Caki2 (cell line): ENCODE measurements at places on chromosomes 3 and 15. TPM values are rescaled to one million over a fixed set of nuclear protein-coding genes. Genes with fewer than 3 reads are reported as not detected.

EIF4E3 gene
- total RNA-seq, result 4.7 and 9.0 TPM in 2 replicates

DNA sequence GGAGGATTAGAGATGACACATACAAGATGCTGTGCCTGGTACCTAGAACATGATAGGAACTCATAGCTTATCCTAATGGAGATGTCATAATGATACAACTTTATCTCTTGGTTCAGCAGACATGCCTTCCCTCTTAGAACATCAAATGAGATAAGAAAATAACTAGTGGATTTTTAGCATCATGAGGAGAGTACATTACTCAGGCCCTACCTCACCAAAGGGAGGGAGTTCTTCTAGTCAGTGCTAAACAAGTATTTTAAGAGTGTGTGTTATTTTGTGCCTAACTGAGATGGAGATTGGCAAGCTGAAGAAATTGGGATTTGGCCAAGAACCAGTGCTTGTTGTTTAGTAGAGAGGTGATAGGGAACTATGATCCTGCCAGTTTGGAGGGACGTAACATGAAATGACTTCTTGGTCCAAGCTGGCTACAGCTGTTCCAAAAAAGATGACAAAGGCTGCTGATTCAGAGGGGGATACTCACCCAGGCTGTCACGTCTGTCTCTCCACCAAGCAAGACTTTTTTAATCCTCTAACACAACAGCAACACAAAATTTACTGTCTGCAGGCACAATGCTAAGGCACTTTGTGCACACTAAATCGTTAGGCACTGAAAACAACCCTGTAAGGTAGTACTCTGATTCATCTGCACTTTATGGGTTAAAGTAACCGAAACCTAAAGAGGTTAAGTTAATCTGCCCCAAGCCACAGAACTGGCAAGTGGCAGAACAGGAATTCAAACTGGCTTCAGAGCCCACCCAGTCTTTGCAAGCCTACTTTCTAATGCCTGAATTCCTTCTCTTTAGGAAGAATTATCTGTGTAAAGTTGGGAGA, 126.5 kb downstream of the CMSS1 start:
- no peak for DNase-seq

ACKR4 gene
- not detected in 2 replicates for total RNA-seq

SAXO2 gene
- not detected in 2 replicates for total RNA-seq
